ENCODE measurements at places on chromosomes 5 and 9.
A peak's percentile ranks its signal among the peaks of the same experiment; 100 is the strongest.

DNA sequence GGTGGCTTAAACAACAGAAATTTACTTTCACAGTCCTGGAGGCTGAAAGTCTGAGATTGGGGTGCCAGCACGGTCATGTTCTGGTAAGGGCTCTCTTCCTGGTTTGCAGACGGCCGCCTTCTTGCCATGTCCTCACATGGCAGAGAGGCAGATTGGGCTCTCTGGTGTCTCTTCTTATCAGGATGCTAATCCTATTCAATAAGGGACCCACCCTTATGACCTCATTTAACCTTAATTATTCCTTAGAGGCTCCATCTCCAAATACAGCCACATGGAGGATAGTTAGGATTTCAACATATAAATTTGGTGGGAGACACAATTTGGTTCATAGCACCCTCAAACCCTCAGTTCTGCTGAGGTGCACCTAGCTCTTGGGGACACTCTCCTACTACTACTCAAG is 180.4 kb downstream of the DAB2IP start:
- DNase-seq = peak; percentile 24

DNA sequence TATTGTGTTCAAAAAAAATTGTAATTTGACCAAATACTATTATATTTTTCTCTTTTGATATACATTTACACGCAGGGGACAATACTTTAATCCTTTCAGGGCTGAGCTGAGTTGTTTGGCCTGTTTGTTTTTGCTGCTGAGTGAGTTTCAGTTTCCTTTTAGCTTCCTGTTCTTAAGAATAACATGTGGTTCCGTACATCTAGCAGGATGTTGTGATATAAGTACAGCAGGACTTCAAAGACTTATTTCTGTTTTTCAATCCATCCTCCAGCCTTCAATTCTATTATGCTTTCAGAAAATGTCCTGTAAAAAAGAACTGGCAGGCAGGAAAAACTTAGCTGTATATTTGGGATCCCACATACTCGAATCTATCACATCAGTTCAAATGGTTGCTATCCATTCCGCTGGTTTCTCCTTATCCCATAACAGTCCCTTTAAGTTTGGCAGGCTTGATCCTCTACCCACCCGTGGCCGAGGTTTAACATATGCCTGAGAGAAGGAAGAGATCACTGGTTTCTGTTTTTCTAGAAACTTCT is 1037.3 kb upstream of the ACO1 start:
- DNase-seq = no peak

- no peak for DNase-seq
Observed at GRCh38 chr5:125575891-125576505, 829.6 kb upstream of the ZNF608 start.

DNA sequence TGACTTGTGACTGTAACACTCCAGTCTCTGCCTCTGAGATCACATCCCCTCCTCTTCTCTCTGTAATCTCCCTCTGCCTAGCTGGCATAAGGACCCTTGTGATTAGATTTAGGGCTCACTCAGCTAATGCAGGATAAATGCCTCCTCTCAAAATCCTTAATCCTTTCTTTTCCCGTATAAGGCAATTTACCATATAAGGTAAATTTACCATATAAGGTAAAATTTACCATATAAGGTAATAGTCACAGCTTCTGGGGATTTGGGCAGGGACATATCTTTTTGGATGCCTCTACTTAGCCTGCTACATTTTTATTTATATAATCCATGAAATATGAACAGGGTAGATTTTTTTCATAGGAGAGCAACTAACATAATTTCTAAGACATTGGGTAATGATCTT is 318.0 kb upstream of the PUM3 start:
- DNase-seq = no peak

DNA sequence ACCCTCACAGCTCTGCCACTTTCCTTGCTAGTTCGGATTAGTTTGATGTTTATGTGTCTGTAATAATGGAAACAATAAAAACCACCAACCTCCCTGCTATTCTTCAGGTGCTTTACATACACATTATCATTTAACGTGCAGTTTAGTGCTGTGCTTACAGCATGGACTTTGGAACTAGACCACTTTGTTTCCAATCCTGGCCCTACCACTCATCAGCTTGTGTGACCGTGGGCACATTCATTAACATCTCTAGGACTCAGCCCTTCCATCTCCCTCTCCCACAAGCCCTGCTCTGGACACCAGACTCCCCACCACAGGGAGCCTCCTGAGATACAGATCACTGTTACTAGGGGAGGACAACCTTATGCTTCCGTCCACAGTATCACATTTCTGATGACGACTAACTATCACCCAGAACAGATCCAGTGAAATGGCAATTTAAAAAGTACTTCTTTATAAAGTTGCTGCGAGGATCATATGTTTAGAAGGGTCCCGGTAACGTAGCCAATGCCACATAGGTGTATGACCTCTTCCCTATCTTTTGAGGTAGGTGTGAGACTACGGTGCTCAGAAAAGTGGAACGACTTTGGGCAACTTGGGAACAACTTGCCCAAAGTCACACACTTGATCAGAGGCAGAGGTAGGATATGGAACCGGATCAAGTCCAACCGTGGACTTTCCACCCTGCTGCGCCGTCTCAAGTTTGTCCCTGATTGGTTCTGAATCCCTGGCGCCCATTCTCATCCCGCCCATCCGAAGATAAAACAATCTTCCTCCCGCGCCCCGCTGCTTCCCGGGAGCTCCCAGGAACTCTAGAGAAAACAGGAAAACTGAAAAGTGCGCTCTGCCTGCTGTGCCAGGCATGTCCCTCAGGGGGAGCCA is 132.4 kb upstream of the NIPBL start:
- peak; percentile 74 for DNase-seq

- no peak for DNase-seq
Observed at GRCh38 chr5:140133514-140134167, 7.9 kb downstream of the IGIP start.

DNA sequence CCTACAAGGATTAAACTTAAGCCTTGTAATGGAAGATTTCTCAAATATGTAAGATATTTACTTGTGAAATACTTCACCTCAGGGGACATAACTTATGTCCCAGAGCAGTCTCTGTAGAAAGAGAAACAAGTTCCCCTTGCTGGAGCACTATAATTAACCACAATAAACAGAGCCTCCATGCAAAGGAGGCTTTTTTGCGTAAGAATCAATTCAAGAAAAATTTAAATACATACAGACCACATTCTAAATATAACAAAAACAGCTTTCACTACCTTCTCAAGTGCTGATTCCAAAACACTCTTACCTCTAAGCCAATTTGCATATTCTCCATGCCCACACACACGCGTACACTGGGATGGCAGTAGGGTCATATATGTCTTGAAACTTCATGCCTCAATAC is 30.7 kb upstream of the CCNB1 start:
- no peak for DNase-seq

- DNase-seq = no peak
Observed at GRCh38 chr9:134730011-134730760, 88.6 kb downstream of the COL5A1 start.

DNA sequence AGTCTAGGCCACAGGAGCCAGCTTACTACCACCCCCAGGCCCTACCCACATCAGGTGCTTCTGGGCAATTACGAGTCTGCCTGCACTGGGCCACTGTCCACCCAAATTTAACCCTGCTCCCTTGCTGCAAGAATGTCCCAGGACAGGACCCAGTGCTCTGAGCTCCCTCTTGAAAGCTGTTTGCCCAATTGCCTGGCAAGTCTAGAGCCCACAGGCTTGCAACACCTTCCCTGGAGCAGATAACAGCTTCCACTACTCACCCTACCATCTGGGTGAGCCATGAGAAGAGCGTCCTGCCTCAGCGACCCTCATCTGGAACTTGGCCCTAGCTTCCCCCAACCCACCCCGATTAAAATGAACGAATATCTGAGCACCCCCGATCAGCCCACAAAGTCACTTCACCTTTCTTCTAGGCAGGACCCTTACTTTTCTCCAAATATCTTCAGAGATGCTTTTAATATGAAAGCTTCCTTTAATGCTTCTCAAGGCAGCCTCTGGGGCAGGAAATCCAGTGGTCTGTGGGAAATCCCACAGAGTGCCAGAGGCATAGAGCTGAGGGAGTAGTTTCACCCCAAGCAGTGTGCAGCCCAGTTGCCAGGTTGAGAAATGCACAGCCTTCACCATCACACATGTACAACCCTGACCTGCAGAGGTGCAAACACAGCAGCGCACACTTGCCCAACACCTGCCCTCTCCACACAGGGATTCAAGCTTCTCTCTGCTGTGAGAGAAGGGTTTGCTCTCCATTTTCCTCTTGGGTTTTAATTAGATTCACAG is 10.6 kb downstream of the ACSL6 start:
- no peak for DNase-seq
